ENCODE measurements at places on chromosomes 16 and 17. TPM values are rescaled to one million over a fixed set of nuclear protein-coding genes. Genes with fewer than 3 reads are reported as not detected.

The AURKB gene
- 69.5 TPM for total RNA-seq

The TNFRSF13B gene
- not detected for total RNA-seq

The AMZ2 gene
- 70.5 TPM for total RNA-seq

The PYY gene
- not detected for total RNA-seq

The PPY gene
- total RNA-seq, result not detected

The INCA1 gene
- total RNA-seq, result 0.11 TPM

The TNRC6C gene
- 6.1 TPM for total RNA-seq

The HOXB5 gene
- total RNA-seq, result not detected

The CCL3 gene
- total RNA-seq, result not detected

The NTN3 gene
- 2.4 TPM for total RNA-seq

The GRAPL gene
- total RNA-seq, result not detected

The TUBB3 gene
- 596 TPM for total RNA-seq

The QPRT gene
- total RNA-seq, result 101 TPM

The TMEM238L gene
- total RNA-seq, result not detected

The CETP gene
- not detected for total RNA-seq

The RASL10B gene
- 1.5 TPM for total RNA-seq

Measured in uterine smooth muscle cell (primary cell).